CD4-positive, alpha-beta T cell treated with Interleukin-17A for 4 hours (primary cell): ENCODE measurements at places on chromosomes 3 and 15.

- no peak for DNase-seq
Observed at GRCh38 chr3:44023961-44024593, 217.6 kb upstream of the TOPAZ1 start.

DNA sequence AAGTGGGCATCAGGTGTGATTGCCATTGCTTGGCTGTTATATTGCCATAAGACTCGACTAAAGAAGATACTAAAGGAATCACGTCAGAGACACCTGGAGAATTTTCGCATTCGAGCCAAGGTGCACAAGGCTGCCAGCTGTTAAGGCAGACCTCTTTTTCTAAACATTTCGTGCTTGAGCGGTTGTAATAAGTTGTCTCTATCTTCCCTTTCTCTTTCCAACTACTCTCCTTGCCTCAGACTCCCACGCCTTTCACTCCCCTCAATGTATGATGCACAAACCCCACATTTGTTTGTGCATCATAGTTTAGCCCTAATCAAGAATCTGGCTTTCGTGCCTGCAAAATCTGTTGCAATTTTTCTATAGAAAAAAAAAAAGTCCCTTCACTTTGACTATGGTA is 118.0 kb downstream of the IQCH start:
- DNase-seq = no peak

GRCh38 chr15:59725151-59725486 is 36.0 kb upstream of the BNIP2 start:
- DNase-seq = no peak

DNA sequence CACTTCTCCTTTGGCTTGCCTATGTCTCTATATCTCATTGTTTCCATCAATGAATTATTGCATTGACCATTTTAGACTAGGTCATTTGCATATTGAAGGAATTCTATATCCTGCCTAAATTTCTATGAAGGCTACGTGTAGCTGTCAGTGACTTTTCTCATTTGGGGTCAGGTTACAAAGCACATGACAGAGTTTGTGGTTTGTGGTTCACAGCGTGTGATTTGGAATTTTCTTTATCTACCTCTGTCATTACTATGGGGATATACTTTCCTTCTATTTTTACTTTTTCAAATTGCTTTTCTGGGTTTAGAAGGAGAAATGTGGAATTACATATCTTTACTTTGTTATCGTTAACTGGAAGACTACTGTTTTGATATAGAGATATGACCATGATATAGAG is 317.3 kb upstream of the CFAP20DC start:
- no peak for DNase-seq

- DNase-seq = no peak
Observed at GRCh38 chr3:119608405-119609000, 10.8 kb downstream of the PLA1A start.

GRCh38 chr3:14801031-14801430 is 17.7 kb upstream of the FGD5 start:
- no peak for DNase-seq

GRCh38 chr15:72050700-72051099 is 67.2 kb downstream of the MYO9A start:
- DNase-seq = no peak

DNA sequence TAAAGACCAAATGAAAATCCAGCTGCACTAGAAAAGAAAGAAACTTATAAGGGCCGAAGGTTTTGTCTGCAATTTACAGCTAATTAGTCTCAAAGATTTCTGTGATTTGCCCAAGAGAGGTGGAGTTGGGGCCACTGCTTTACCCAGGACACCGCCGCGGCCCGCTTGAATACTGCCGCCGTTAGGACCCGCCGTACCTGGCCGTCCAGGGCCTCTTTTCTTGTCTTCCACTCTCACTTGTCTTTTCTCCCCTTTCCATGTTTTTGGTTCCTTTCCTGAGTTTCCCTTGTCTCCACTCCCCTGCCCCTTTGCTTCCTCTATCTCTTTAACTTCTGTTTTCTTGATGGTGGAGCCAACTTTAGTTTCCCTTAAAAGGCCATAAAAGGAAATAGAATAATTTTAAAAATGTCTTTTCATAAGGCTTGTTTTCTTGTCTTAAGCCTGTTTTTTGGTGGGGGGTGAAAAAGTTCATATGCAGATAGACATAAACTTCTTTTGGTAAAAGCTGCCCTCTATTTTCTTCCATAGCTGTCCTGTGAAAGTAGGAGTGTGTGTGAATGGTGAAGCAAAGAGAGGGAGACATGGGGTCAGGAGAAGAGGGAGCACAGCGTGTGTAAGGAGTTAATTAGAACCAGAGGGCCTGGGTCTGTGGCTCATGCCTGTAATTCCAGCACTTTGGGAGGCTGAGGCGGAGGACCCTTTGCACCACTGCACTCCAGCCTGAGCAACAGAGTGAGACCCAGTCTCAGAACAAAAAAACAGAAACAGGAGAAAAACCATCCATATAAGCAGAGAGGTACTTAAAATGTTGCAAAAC is 16.0 kb upstream of the CCNL1 start:
- DNase-seq = peak; percentile 24

DNA sequence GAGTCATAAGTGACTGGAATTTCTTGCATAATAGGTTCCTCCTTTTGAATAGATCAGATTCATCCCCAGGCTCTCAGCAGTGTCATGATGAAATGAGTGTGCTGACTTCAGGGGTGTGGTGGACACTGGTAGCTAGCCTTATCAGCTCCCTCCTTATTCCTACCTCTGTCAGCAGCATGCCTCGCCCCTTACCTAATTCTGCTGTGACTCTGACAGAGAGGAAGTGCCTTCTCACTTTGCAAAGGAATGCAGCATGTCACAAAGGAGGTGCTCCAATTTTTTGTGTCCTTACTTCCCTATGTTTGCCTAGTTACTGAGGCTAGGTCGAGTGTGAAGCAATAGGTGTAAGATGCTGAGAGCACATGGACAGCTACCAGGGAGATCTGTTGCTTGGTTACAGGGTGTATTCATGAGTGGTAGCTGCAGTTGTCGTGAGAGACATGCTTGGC is 90.6 kb downstream of the TNFAIP8L3 start:
- DNase-seq = no peak

DNA sequence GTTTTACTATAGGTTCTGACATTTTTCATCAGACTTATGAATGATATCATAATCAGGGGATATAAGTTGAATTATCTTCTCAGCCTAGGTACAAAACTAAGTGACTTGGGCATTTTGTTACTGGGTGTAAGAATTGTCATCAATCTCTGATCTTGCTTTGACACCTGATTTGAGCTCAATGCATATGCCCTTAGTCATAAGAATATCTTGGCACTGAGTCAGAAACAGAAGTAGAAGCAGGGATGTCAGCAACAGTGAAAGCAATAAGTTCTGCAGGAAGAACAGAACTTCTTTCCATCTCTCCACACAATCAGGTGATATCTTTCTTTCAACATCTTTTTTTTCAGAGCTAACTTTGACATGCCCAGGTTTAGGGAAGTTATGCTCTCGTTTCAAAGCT is 14.6 kb downstream of the SLITRK3 start:
- no peak for DNase-seq

- no peak for DNase-seq
Observed at GRCh38 chr3:58164906-58165821, 45.6 kb downstream of the DNASE1L3 start.

DNA sequence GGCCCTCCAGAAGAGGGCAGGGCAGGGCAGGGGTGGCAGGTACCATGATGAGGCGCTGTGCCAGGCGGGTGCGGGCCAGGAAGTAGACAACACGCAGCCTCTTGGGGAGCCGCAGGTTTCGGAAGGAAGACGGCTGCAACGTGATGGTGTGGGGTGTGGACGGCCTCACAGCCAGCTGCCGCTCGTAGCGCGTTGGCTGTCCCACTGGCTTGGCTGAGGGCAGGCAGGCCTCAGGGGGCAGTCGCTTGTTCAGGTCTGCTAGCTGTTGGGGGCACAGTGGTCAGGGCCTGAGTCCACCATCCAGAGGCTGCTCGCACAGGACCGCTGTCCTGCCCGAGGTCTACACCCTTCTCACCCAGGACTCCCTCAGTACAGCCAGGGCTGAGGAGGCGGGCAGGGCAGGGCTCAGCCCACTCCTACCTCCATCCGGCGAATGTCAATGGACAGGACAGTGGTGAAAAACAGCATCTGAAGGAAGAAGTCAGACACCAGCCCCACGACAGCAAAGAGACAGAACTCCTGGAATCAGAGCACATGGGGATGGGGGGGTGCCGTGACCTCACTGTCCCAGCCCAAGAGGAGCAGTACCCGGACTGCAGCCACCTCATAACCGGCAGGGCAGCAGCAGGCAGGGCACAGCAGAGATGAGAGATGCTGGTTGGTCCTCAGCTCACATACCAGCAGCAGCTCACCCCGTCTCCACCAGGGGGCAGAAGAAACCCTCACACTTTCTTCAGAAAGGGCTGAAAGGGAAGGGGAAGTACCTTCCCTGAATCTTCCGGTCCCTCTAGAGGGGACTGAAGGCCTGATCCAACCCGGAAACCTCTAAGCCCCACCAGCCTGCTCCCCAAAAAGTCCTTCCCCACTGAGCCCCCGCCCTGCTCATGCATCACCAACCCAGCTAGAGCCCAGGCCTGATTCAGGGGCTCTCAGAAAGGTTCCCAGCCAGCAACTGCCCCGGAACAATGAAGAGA is 40.0 kb downstream of the PTPN23 start:
- DNase-seq = peak; percentile 92

DNA sequence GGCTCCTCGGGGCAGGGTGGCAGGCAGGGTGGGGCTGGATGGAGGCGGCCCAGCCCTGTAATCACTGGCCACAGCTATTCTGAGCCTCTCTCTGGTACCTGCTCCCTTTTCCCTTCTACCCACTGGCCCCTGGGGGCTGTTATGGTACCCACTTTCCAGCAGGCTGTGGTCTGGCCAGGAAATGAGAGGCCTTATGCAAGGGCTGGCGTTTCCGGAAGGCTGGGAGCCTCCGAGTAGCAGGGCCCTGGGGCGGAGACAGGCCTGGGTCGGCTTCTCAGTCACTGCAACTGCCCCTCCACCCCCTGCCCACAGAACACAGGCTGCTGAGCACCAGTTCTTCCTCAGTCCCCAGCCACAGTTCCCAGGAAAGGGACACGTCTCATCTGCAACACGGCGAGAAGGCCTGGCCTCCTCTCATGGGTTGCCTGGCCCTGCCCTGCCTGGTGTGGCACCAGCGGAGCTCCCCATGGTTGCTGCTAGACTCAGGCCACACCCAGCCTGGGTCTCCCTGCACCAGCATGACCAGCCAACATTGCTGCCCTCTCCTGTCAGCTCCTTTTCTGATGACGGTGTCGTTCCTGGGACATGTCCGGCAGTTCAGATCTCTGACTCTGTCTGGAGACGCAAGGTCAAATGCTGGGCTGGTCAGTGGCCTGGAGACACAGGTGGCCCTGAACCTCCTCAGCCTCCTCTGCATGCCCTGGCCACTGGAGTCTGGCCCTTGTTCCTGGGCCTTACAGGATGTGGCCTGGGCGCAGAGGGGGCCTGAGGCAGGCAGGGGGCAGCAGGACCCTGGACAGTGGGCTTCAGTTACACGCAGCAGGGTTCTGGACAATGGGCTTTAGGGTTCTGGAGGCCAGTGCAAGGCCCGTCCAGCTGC is 6.5 kb downstream of the CHST13 start:
- no peak for DNase-seq

- DNase-seq = no peak
Observed at GRCh38 chr3:170278627-170279026, 56.4 kb downstream of the PRKCI start.

- no peak for DNase-seq
Observed at GRCh38 chr15:70354346-70354905, 256.7 kb upstream of the TLE3 start.

DNA sequence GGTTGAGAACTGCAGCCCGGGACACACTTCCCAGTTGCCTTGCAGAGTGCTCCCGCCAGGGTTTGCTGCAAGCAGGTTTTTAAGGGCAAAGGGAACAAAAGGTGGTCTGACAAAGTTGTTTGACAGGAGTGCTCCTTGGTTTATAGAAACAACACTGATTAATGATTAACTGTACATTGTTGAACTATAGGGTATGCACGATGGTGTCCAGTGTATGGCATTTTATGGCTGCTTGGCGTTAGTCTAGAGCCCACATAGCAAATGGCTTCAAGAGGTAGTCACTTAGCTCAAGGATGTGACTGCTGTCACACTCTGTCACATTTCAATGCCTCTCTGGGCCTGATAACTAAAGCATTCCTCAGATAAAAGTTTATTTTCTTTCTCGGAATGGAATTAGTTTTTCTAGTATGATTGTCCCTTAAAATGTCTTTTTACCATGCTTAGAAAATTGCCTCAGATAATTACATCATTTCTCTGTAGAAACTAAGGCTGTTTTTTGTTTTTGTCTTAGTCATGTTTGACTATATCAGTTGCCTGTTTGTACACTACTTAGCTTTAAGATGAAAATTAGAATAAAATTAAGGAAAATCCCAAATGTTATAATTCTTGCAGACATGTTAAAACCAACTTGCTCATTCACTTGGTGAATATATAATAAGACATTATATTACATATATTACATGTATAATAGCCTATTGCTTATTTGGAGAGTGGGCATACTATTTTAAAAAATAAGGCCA is 61.3 kb upstream of the GATM start:
- DNase-seq = no peak

GRCh38 chr3:171274222-171274621 is 186.0 kb downstream of the TNIK start:
- DNase-seq = peak; percentile 22

DNA sequence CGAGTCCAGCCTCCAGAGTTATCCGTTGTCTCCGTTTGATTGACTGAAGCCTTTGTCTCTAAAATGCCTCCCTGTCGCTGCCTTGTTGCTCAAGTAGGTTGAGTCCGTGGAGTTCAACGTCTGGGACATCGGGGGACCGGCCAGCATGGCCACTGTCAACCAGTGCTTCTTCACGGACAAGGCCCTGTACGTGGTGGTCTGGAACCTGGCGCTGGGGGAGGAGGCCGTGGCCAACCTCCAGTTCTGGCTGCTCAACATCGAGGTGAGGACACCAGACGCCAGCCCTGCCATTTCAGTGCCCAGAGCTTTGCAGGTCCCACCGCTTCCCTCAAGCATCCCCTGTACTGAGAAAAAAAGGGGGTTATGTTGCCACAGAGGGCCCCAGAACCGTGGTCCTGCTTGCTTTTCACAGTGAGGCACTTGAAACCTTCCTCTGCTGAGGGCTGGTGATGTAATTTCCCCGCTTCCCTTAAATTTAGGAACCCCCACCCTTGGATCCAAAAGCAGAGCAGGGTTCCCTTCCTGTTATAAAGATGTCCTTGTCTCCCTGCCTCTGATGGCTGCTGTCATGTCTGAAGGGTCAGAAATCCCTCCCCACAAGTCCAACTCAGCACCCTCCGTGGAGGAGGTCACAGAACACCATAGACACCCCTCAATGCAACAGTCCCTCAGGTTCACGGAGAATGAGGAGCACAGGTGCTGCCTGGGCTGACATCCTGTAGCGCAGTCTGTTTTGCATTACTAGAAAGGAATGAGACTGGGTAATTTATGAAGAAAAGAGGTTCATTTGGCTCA is 105.7 kb downstream of the LRRK1 start:
- no peak for DNase-seq

DNA sequence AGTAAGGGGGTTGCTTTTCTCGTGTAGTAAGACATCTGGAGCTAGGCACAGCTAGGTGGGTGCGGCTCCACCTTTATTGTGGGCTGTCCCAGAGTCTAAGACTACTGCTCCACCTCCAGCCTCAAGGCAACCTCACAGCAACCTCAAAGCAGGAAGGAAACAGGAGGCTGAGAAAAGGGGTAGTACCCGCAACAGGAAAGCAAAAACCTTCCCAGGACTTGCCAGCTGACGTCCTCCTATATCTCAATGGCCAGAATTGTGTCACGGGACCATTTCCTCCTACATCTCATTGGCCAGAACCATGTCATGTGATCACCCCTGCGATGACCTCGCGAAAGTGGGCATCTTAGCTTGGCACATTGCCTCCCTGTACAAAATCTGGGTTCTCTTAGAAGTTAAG is 4.3 kb upstream of the GPR160 start:
- peak; percentile 69 for DNase-seq

GRCh38 chr3:45544717-45545296 is 49.7 kb upstream of the LIMD1 start:
- DNase-seq = no peak

- peak; percentile 29 for DNase-seq
Observed at GRCh38 chr15:63899193-63899592, 65.4 kb upstream of the HERC1 start.
